ENCODE measurements at places on chromosomes 7 and 10.

- DNase-seq, result no peak
Measured at GRCh38 chr10:72502581-72502980, 123.3 kb downstream of the MICU1 start.

GRCh38 chr7:145732521-145732920, 384.1 kb upstream of the CNTNAP2 start:
- no peak for DNase-seq

DNA sequence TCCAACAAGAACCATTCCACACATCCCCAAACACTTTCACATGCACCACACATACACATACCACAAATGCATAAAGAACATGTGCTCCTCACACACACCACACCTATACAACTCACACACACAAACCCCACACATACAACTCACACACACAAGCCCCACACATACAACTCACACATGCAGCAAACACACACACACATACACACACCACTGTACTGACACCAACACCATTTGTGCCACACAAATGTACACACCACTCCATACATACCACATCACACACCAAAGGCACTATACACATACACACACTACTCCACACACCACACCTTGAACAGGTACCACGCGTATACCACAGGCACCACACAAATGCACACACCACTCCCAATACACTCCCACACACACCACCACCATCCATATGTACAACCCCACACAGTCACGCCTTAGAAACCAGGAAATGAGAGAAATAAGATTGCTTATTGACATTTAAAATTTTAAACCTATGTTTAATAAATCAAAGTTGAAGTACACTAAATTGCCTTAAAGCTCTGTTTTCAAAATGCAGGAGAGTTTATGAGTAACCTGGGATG, 107.4 kb downstream of the ARL4A start:
- DNase-seq, result no peak

DNA sequence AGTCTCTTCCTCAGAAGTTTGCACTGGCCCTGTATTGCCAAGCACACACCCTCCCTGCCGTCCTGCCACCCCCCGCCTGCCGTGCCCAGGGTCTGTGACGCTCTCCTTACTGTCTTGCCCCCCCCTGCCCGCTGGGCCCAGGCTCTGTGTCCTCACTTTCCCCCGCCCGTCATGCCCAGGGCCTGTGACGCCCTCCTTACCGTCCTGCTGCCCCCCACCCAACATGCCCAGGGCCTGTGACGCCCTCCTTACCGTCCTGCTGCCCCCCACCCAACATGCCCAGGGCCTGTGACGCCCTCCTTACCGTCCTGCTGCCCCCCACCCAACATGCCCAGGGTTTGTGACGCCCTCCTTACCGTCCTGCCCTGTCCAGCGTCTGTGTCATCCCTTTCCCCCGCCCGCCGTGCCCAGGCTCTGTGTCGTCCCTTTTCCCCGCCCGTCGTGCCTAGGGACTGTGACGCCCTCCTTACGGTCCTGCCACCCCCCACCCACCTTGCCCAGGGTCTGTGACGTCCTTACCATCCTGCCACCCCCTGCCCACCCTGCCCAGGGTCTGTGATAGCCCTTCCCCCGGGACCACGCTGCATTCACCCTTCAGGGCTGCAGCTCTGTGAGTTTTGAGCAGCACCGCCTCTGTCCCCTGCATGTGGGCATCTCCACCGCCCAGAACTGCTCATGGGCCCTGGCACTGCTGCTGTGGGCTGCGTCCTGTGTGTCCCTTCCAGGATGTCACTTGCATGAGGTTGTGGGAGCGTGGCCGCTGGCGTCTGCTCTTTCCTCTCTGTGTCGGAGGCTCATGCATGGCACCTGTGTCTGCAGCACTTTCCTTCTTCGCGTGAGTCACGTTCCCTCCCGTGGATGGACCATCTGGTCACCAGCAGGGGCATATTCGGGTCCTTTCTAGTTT, 19.3 kb upstream of the PRKAR1B start:
- DNase-seq, result no peak

DNA sequence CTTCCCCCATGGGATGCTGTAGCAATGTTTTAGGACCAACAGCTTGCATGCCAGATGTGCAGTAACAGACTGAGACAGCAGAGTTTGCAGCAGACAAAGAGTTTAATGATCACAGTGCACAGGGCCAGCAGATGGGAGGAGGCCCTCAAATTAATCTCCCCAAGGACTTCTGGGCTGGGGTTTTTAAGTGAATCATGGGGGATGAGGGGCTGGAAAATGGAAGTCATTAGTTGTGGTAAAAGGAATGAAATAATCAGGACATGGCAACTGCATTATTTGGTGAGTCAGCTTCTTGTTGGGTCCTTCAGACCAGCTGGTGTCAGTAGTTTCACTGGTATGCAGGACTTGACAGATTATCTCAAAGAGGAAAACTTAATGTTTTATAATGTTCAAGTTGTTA, 12.6 kb upstream of the NRBF2 start:
- DNase-seq, result no peak

GRCh38 chr10:99360934-99361333, 31.8 kb downstream of the CNNM1 start:
- no peak for DNase-seq

- no peak for DNase-seq
Measured at GRCh38 chr7:47024991-47025390, 556.9 kb downstream of the TNS3 start.

GRCh38 chr7:27921081-27921836, 181.3 kb downstream of the TAX1BP1 start:
- DNase-seq, result peak; percentile 90

GRCh38 chr10:75430000-75430763, 1.2 kb upstream of the LRMDA start:
- DNase-seq, result peak; percentile 70

DNA sequence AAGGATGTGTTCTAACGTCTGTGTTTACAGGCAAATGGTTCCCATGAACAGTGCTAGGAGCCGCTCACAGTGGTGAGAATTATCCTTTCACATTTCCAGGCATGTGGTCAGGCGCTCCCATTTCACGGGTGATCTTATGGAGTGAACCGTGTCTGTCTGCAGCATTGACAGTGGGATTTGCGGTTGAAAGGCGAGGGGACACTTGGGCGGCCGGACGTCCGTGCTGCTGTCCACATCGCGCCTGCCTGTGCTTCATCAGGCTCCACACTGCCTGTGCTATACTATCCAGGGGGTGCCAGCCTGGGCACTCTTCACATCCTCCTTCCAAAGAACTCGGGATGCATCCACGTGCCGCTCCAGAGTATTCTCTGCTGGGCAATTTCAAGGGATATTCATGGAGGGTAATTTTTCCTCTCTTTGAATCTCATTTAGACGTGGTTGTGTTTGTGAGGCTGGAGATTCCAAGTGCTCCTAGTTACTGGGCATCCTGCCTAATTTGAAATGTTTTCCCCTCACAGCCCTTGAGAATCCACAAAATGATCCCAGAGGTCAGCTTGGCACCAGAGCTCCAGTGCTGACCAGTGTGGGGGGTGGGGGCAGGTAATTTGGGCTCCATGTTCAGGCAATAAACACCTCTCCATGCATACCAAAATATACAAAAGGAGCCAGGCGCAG, 61.9 kb upstream of the EBF3 start:
- no peak for DNase-seq

DNA sequence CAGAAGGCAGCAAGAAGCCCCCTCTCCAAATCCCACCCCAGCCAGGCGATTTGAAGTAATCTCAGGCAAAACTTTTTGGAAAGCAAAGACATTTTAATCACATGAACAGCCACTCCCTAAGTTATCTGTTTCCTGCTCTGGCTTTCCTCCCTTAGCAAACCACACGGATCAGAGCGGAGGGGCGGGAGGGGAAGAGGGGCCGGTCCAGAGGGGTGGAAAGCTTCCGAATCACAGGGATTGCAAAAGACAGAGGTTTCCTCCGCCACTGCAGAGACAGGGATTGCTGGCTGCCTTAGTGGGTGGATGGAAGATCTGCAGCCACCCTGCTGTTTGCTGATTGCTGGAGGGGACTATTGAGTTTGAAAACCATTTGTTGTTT, 41.2 kb downstream of the ZCCHC24 start:
- DNase-seq, result peak; percentile 88

GRCh38 chr10:14160299-14160698, 170.4 kb downstream of the FRMD4A start:
- no peak for DNase-seq

- no peak for DNase-seq
Measured at GRCh38 chr10:123648595-123648994, 17.6 kb upstream of the GPR26 start.

DNA sequence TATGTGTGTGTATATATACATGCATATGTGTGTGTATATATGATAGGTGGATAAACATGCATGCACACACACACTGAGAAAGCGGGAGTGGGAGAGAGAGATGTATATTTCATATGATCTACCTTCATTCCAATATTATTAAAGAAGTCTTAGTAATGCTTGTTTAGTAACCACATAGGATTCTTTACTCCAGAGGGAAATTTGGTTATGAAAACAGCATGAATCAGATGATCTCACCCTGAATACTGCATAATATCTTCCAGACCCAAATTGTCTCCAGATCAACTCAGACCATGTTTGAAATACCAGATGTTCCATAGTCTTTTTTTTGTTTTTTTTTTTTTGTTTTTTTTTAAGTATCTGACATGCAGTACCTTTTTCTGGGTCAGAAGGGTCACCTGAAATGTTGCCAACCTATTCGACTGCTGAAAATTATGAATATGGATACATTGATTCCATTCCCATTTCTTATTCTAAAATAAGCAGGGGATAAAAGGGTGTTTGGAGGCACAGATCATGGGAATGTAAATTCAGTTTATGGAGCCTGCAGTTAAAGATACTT, 17.4 kb downstream of the TES start:
- DNase-seq, result peak; percentile 34

DNA sequence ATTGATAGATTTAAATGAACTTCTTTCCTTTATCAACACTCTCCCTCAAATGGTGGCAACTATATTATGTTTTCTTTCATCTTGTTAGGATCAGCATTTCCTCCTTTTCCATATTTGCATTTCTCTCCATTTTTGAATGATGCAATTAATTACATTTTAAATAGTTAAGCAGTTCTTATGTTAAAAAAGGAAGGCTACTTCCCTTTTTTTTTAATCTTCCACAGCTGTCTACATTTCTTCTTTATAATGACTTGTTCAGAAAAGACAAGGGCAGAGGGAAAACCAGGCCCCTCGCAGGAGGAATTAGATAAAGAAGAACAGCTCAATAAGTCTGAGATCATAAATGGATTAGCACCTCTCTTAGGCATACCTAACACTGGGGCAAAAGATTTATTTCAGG, 208.9 kb downstream of the ARL4A start:
- no peak for DNase-seq

DNA sequence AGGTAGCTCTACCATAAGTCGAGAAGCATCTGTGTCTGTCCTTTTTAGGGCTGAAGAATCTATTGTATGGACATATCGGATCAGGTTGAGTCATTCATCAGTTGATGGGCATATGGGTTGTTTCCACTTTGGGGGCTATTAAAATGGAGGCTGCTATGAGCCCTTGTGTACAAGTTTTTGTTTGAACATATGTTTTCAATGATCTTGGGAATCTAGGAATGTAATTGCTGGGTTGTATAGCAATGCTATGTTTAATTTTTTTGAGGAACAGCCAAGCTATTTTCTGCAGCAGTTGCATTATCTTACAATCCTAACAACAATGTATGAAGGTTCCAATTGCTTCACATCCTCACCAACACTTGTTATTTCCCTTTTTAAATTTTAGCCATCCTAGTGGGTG, 46.4 kb upstream of the HABP2 start:
- no peak for DNase-seq

DNA sequence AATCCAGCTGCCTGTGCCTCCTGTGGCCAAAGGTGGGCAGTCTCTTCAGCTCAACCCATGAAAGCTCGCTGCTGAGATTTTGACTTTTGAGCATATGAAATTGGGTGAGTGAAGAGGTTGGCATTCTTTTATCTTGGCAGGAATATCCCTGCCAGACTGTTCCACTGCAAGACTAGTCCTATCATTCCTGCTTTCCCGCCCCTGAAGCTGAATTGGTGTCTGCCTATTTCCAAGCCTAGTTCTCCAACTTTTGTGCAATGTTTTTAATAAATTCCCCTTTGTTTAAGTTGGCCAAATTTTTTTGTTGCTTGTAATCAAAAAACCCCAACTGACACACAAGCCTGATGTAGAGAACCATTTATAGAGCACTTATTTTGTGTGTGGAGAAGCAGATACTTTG, 34.8 kb upstream of the BICC1 start:
- no peak for DNase-seq

DNA sequence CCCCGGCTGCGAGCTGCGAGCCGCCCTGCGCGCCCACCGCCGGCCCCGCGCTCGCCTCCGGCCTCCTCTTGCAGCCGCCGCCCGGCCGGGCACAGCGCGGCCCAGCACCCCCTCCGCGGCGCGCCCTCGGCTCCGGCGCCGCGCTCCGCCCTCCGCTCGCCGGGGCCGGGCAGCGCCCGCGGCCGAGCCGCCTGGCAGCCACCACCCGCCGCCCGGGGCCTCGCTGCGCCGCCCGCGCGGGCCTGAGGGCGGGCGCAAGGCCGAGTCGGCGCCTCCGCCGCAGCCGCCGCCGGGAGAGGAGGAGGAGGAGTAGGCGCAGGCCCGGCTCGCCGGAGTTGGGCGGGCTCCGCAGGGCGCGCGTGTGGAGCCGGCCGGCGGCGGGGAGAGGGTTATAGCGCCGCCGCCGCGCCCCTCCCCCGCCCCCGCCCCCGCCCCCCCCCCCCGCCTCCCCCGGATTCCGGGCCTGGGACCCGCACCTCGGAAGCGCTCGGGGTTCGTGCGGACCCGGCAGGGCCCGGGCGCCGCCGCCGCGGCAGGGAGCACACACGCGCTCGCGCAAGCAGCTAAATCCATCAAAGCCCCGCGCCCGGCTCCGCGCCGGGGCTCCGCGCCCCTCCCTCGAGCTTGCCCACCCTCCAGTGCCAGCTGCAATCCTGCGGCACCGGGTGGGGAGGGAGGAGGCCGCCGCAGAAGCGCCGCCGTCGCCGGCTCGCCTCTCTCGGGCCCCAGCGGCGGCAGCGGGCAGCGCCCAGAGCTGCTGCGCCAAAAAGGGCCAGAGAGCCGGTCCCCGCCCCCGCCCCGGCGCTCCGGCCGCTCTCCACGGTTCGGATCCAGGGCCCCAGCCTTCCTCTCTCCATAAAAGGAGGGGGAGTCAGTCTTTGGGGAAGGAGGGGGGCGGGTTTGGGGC, at the start of gene PDGFA:
Gene PDGFA (minus strand): TSS at position 363 of the 907 bp plus-strand sequence. CDS start 845 bp downstream, outside the sequence.
- peak; percentile 89 for DNase-seq

DNA sequence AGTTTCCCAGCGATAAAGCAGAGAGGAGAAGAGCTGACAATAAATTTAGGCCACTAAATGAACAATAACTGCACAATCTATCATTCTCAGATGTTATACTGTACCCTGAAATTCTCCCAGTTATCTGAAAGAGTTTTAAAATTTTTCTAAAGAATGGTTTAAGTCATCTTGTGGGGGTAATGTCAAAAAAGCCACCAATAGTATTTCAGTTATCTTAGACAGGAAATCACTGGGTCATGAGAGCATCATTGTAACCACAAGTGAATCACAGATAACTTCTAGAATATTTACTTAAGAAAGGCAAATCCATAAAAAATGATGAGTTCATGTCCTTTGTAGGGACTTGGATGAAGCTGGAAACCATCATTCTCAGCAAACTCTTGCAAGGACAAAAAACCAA, 147.1 kb downstream of the DNAJB9 start:
- no peak for DNase-seq
